CD4-positive, alpha-beta T cell (primary cell): ENCODE measurements at places on chromosomes 2 and 18. TPM values are rescaled to one million over a fixed set of nuclear protein-coding genes. Genes with fewer than 3 reads are reported as not detected.

GRCh38 chr2:197628043-197628500, 47.3 kb downstream of the RFTN2 start:
- no peak overlapping the region for H3K4me3 ChIP-seq
- DNase-seq = no peak

DNA sequence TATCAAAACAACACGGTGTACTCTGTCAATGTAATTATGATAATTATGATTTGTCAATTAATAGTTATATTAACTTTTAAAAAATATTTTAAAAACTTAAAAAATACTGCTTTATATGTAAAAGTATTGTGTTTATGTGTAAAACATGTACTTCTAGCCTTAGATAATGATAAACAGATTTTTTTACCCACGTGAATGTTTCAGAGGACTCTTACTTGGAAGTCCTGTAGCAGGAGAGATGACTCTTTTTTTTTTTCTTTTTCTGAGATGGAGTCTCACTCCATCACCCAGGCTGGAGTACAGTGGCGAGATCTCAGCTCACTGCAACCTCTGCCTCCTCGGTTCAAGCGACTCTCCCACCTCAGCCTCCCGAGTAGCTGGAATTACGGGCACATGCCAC, 6.2 kb upstream of the MTCL1 start:
- peaks cover 11% of the 10 kb centered on the region for H3K4me1 ChIP-seq
- H3K27ac ChIP-seq = no peak overlapping the region
- H3K27me3 ChIP-seq = peaks cover 36% of the 10 kb centered on the region
- H3K36me3 ChIP-seq = no peaks in the 10 kb centered on the region
- DNase-seq = no peak

DNA sequence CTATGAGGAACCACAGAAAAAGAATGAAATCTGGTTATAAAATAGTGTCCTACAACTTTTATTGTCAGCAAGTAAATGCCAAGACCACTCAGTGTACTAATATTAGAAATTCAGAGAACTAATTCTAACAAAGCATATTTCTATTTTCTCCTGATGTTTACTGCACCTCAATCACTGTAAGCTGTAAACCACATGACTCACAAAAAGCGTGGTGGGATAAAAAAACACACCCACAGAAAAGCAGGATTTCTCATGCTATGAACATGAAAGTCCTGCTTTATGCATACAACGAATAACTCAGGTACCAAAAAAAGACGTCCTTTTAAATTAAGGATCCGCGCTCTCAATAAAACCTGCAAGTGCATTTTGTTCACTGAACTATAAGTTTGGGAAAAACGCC, 797 bp downstream of the TXNL4A start:
- peak overlapping the region; percentile 82 for H3K4me3 ChIP-seq
- H3K36me3 ChIP-seq = peaks cover 18% of the 10 kb centered on the region
- no peak for DNase-seq
- H3K27ac ChIP-seq = peak overlapping the region; percentile 80

DNA sequence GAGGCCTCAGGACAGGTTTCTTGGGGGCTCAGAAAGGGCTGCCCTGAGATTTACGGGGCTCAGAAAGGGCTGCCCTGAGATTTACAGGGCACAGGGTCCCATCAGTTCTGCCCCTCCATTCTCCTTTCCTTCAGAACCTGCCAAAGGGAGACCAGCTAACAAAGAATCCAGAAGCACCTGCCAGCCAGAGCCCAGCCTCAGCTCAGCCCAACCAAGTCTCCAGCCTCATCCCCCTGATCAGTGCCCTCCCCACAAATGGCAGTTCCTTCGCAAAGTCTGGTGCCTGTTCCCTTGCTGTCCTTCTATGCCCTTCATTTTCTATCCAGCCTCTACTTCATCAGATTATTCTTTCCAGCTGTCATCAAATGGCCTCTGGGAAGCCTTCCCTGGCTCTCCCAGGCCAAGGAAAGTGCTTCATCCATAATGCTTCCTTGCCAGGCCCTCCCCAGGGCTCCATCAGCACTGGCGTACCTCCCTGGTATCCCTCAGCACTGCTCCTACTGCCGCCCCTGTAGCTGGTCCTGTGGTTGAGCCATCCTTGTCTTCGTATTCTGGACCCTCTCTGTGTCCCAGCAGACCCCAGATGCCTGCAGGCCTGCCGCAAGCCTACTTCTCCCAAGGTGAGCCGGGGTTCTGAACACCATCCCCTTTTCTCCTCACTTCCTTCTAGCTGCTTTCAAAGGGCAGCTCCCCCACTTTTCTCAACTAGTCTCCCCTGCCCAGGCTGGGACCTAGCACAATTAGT, 96.2 kb upstream of the EPAS1 start:
- peaks cover 12% of the 10 kb centered on the region for H3K4me1 ChIP-seq
- H3K4me3 ChIP-seq = no peak overlapping the region
- no peak overlapping the region for H3K27ac ChIP-seq
- H3K36me3 ChIP-seq = no peaks in the 10 kb centered on the region
- no peaks in the 10 kb centered on the region for H3K27me3 ChIP-seq
- DNase-seq = no peak

DNA sequence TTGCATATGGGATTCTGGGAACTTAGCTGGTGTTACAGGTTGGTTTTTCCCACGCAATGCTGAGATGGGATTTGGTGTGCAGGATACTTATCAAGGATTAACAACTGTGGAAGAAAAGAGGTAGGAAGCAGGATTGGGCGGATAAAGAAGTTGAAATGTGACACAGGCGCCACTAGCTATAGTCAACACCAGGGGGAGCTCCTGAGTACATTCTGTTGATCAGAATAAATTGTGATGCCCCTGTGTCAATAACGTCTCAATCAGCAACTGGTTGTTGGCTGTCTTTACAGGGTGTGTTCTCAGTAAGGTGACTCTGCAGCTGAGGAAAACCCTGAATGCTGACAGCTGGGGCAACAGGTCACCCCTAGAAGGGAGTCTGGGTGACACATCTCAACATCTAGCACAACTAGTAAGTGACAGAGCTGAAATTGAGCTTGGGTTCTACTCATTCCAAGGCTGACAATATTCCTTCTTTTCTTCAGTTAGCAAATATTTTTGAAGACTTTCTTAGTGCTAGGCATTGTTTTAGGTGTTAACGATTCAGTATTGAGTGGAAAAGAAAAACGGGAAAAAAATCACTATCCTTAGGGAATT, 143.0 kb downstream of the ARL6IP6 start:
- no peak overlapping the region for H3K4me3 ChIP-seq
- no peaks in the 10 kb centered on the region for H3K4me1 ChIP-seq
- H3K27ac ChIP-seq = no peak overlapping the region
- no peaks in the 10 kb centered on the region for H3K27me3 ChIP-seq
- DNase-seq = peak; percentile 8

DNA sequence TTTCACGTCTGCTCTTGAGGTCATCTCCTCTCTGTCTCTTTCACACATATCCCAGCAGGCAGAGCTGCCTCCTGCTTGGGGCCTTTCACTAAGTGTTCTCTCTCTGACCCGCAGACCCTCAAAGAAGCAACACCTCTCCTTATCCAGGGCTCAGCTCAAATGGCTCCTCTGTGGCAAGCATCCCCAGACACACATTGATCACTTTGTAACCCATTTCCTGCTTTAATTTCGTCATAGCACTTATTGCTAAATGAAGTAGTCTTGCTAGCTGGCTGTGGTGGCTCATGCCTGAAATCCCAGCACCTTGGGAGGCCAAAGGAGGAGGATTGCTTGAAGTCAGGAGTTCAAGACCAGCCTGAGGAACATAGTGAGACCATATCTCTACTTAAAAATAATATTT, 41.4 kb downstream of the SGPP2 start:
- no peaks in the 10 kb centered on the region for H3K36me3 ChIP-seq
- H3K27ac ChIP-seq = no peak overlapping the region
- H3K4me3 ChIP-seq = no peak overlapping the region
- no peak for DNase-seq

- H3K27me3 ChIP-seq = no peaks in the 10 kb centered on the region
- no peaks in the 10 kb centered on the region for H3K4me1 ChIP-seq
- no peak for DNase-seq
- no peaks in the 10 kb centered on the region for H3K36me3 ChIP-seq
- no peak overlapping the region for H3K27ac ChIP-seq
Observed at GRCh38 chr2:234111523-234111922, 61.0 kb downstream of the SPP2 start.

DNA sequence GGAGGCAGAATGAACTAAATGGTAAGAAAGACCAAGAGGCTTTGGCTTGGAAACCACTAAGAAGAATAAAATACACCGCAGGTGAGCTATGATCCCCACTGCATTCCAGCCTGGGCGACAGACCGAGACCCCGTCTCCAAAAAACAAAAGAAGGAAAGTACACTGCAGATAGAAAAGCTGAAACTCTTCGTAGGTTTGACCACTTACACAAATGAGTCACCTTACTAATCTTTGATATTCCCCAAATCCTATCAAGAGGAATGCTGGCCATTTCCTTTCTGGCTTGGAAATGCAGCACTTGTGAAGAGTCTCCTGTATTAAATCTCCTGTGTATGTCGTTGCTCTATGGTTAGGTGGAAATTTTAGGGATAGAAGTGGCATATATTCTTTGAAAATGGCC, 108.8 kb downstream of the MTCL1 start:
- no peak overlapping the region for H3K27ac ChIP-seq
- DNase-seq = no peak
- H3K36me3 ChIP-seq = no peaks in the 10 kb centered on the region
- no peaks in the 10 kb centered on the region for H3K27me3 ChIP-seq
- H3K4me3 ChIP-seq = no peak overlapping the region

- peak overlapping the region; percentile 59 for H3K27ac ChIP-seq
- no peak for DNase-seq
- H3K27me3 ChIP-seq = no peaks in the 10 kb centered on the region
- H3K4me3 ChIP-seq = peak overlapping the region; percentile 41
- H3K4me1 ChIP-seq = peaks cover 82% of the 10 kb centered on the region
- no peaks in the 10 kb centered on the region for H3K36me3 ChIP-seq
Observed at GRCh38 chr2:8543060-8543382, 138.8 kb upstream of the ID2 start.

GRCh38 chr2:223811757-223812156, 25.6 kb downstream of the AP1S3 start:
- H3K4me1 ChIP-seq = no peaks in the 10 kb centered on the region
- no peak for DNase-seq
- no peak overlapping the region for H3K27ac ChIP-seq
- H3K4me3 ChIP-seq = no peak overlapping the region

DNA sequence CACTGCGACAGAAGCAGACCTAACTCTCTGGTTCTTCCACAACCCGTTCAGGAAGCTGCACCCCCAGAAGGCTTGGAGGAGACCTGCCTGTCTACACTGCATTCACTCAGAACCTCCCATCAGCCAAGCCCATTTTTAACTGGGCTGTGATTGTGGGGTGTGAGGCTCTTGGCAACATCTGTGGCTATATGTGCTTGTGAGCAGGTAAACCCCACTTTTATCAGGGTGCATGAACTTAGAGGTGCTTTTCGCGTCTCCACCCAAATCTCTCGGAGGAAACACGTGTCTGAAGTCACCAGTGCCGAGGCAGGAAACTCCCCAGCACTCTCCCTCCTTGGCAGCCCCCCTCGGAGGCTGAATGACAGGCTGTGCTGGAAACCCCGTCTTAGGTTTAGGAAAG, 158.2 kb upstream of the SALL3 start:
- no peak overlapping the region for H3K4me3 ChIP-seq
- H3K36me3 ChIP-seq = no peaks in the 10 kb centered on the region
- no peak for DNase-seq
- no peak overlapping the region for H3K27ac ChIP-seq
- H3K4me1 ChIP-seq = no peaks in the 10 kb centered on the region

GRCh38 chr2:8529706-8530277, 152.1 kb upstream of the ID2 start:
- no peak overlapping the region for H3K27ac ChIP-seq
- no peaks in the 10 kb centered on the region for H3K27me3 ChIP-seq
- no peak overlapping the region for H3K4me3 ChIP-seq
- H3K4me1 ChIP-seq = peaks cover 15% of the 10 kb centered on the region

DNA sequence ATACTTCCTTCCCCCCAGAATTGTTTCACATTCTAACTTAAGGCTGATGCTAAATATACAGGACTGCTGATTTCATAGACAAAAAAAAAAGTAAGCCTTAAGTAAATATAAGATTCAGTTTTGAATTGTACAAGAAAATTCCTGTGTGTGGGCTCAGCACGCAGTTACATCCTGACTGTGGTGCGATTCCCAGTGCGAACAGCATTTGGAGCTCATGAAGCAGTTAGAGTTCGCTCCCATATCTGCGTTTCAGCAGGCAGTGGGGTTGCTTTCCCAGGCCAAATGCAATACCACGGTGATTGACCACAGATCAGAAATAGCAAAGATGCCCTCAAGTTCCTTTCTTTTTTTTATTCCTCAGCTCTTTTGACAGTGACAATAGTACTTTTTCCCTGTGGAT, 75.6 kb downstream of the SATB2 start:
- peaks cover 16% of the 10 kb centered on the region for H3K27me3 ChIP-seq
- no peaks in the 10 kb centered on the region for H3K4me1 ChIP-seq
- H3K4me3 ChIP-seq = no peak overlapping the region
- H3K36me3 ChIP-seq = no peaks in the 10 kb centered on the region
- DNase-seq = no peak
- H3K27ac ChIP-seq = no peak overlapping the region

DNA sequence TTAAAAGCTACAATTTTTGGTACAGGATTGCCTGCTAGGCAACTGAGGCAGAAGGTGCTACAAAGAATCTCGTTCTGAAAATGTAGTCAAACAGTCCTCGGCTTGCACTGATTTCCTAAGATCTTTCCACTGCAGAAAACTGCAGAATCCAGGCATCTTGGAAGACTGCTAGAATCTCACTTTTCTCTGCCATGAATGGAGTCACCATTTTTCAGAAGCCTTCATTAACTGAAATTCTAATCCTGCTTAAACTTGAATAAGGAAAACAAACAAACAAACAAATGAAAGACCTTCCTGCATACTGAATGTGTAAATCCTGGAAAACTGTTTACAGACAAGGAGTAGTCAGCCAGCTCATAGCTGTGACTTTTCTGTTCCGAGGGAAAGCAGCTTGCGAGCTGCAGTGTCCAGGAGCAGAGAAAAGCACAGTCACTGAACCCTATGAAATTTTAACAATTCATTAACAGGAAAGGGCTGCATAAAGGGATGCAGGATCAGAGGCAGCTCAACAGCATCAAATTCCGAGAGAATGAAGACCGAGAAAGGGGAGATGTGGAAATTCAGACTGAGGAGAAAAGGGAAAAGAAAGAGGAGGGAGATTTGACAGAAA, 210.5 kb upstream of the PIK3C3 start:
- H3K27me3 ChIP-seq = no peaks in the 10 kb centered on the region
- H3K36me3 ChIP-seq = no peaks in the 10 kb centered on the region
- H3K27ac ChIP-seq = no peak overlapping the region

DNA sequence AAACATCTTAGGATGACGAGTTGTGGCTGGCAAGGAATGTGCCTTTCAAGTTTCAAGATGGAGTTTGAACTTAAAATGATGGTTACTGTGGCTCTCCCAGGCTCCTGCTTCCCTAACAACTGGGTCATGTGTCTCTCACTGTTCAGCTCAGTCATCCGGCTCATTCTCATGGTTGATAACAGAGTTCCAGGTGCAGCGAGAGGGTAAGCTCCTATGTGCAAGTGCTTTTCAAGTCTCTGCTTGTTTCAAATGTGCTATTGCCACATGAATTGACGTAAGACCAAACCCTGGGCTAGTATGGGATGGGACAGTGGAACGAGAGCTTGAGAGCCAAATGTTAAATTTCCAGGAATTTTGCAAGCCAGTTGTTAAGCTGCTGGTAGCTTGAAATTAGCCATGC, 19.5 kb upstream of the PUM2 start:
- H3K36me3 ChIP-seq = no peaks in the 10 kb centered on the region
- no peaks in the 10 kb centered on the region for H3K27me3 ChIP-seq
- H3K4me1 ChIP-seq = no peaks in the 10 kb centered on the region
- no peak overlapping the region for H3K4me3 ChIP-seq
- H3K27ac ChIP-seq = no peak overlapping the region

Gene ZNF385B
- total RNA-seq = not detected

Gene IL1B
- total RNA-seq = 3.8 TPM

Gene TMEM37
- not detected for total RNA-seq

Gene ACVR2A
- 14.6 TPM for total RNA-seq

Gene PLB1
- total RNA-seq = 1.6 TPM

Gene LRP2
- total RNA-seq = 0.03 TPM
